Hepatocyte (in vitro differentiated cells): ENCODE measurements at places on chromosomes 5 and 9.

GRCh38 chr5:17058438-17058837 lies 122.3 kb upstream of the MYO10 start:
- peaks cover 9% of the 10 kb centered on the region for H3K4me1 ChIP-seq
- no peak for DNase-seq
- no peak overlapping the region for H3K4me3 ChIP-seq
- H3K36me3 ChIP-seq, result no peaks in the 10 kb centered on the region

GRCh38 chr9:83633676-83634075 lies 10.7 kb downstream of the IDNK start:
- no peak for DNase-seq
- H3K4me3 ChIP-seq, result no peak overlapping the region
- no peaks in the 10 kb centered on the region for H3K36me3 ChIP-seq
- no peaks in the 10 kb centered on the region for H3K27me3 ChIP-seq
- no peak overlapping the region for H3K27ac ChIP-seq

- H3K27ac ChIP-seq, result peak overlapping the region; percentile 23
- H3K36me3 ChIP-seq, result no peaks in the 10 kb centered on the region
- no peak for DNase-seq
- no peak overlapping the region for H3K4me3 ChIP-seq
- H3K27me3 ChIP-seq, result no peaks in the 10 kb centered on the region
These were observed 110.7 kb upstream of the EFNA5 start for GRCh38 chr5:107781451-107781850.

GRCh38 chr5:122864842-122865241 lies 19.4 kb downstream of the SNX24 start:
- peaks cover 8% of the 10 kb centered on the region for H3K4me1 ChIP-seq
- no peaks in the 10 kb centered on the region for H3K27me3 ChIP-seq
- no peak overlapping the region for H3K4me3 ChIP-seq
- no peaks in the 10 kb centered on the region for H3K36me3 ChIP-seq
